ENCODE measurements at places on chromosomes 3 and 15.

DNA sequence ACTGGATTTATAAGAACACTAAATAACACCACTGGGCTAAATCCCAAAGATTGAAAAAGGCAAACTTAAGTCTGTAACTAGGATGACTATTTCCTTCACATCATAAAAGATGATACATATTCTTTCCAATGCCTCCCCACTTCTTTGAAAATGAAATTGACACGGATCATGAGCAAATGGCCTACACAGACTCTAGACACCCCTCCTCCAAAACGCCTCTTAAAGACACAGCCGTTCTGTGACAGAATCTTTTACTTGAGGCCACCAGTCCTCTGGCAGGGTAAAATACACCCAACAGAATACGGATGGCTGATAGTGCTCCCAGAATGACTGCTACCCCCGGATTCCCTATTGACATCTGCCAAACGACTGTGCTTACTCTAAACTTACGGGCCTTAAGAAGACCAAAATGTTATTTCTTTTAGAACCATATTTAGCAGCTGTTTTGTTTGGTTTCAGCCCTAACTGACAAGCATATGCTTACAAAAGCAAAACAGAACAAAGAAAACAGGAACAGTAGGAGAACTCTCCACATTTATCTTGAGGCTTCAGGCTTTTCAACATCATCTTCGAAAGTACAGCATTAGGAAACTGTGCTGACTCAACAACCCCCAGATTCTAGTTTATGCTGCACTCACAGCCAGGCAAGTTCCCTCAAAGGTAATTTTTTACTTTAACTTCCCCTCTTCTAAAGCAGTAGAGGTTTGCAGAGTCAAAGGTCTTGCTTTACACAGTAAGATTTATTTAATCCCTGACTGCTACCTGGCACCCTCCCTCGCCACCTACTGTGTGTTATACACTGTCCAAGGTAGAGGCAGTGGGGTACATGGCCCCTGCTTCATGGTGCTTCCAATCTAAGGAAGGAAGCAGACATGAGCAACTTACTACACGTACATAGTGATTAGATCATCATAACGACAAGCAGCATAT lies 84.3 kb downstream of the TNIK start:
- DNase-seq, result no peak

- no peak for DNase-seq
Observed at GRCh38 chr15:35118960-35119359, 33.9 kb upstream of the NANOGP8 start.

DNA sequence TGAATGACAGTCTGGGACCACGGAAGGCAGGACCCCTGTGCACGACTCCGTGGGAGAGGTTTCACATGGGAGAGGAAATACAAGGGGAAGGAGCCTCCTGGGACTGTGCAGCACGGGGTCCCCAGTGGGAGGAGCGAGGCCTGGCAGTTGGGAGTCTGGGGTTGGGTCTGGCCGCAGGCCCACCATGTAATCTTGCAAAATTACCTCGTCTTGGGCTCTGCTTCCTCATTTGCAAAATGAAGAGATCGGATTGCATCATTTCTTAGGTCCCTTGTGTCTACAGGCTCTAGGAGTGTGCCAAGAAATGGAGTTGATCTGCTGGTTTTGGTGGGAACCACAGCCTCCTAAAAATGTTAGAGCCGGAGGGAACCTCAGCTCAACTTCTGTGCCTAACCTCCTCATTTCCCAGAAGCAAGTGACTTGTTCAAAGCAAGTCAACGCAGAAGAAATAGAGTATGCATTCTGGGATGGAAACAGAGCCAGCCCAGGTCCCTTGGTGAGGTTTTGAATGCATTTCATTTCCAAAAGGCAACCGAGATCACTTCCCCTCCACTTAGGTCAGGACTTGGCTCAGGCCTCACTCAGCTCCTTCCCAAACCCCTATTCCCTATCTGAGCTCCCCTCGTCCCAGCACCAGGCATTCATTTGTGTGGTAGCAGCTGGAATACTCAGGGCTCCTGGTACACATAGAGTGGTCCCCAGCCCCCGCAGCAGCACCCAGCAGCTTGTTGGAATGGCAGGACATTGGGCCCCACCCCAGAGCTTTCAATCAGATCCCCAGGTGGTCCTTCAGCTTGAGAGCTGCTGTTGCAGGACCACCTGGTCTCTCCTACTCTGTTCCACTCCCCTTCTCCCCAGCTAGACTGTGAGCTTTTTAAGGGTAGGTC lies 267.7 kb downstream of the XXYLT1 start:
- DNase-seq, result no peak

DNA sequence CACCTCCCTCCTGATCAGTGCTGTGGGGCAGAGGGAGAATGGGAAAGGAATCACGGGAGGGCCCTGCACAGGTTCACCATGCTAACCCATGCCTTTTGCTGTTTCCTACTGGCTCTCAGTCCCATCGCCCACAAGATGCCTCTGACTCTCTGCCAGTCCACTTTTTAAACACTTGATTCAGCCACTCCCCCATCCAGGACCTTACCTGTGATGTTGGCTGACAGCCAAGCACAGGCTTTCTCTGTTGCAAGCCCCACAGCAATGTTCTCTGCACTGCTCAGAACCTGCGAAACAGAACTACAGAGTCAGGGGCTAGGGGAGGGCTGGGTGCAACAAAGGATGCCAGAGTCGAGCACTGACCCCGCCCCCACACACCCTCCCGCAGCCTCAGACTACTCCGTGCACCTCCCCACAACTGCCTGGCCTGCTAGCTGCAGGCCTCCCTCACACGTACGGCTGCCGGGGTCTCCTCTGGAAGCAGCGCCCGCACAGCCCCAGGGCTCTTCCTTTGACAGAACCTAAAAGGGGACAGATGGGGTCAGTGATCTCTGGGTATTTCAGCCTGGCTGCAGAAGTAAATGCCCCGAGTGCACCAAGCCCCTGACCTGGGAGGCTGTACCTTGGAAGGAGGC lies 9.1 kb downstream of the CDAN1 start:
- DNase-seq, result no peak

- DNase-seq, result no peak
Observed at GRCh38 chr15:65329288-65329983, 25.0 kb downstream of the RNU5B-1 start.

- no peak for DNase-seq
Observed at GRCh38 chr15:88756521-88756920, 46.7 kb upstream of the ACAN start.

GRCh38 chr3:185534511-185534910 lies 17.9 kb downstream of the LIPH start:
- DNase-seq, result no peak

DNA sequence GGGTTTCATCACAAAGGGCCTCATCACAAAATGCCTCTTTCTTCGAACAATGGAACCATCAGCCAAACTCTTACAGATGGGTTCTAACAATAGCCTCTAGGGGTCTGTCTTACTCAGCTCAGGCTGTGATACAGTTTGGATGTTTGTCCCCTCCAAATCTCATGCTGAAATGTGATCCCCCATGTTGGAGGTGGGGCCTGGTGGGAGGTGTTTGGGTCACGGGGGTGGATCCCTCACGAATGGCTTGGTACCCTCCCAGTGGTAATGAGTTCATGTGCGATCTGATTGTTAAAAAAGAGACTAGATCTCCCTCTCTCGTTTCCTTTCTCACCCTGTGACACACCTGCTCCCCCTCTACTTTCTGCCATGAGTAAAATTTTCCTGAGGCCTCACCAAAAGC lies 47.9 kb upstream of the LIPC start:
- peak; percentile 72 for DNase-seq

- DNase-seq, result no peak
Observed at GRCh38 chr3:110293660-110294059, 778.0 kb upstream of the NECTIN3 start.

GRCh38 chr3:36219398-36219797 lies 160.9 kb upstream of the STAC start:
- DNase-seq, result no peak

DNA sequence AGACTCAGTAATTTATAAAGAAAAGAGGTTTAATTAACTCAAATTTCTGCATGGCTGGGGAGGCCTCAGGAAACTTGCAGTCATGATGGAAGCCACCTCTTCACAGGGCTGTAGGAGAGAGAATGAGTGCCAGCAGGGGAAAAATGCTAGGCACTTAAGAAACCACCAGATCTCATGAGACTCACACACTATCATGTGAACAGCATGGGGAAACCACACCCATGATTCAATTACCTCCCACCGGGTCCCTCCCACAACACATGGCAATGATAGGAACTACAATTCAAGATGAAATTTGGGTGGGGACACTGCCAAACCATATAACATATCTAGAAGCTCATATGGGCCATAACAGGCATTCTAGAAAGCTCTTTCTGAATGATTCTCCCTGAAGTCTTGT lies 190.3 kb downstream of the WNT5A start:
- DNase-seq, result no peak

DNA sequence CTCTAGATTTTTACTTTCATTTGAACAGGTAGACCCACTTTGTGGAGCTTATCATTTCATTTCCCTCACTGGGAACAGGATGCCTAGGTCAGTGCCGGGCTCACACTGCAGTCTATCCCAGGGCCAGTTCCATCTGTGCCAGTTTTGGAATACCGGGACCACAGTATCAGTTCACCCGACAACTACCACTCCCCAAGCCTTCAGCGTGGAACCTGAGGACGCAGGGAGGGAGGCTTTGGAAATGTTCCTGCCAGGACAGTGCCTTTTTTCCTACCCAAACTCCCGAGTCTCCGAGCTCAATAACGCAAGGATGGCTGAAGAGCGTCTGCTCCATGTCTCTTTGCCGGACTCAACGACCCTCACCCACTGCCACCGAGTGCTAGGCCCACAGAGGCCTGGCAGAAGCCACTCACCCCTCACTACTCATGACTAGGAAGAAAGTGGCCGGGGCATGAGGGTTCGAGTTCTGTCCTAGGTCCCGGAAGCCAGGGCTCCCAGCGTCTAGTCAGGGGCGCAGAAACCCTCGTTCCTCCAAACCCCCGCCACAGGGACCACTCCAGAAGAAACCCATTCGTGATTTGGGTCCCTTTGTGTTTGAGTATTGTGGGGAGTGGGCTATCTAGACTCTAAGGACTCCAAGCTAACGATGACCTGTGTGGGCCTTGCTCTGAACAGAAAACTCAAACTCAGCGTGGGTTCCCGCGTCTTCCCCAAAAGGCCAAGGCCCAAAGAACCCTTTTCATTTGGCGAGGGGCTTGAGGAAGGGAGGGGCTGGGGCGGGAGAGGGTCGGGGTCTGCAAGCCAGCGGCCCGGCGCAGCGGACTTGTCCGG lies 11.4 kb downstream of the ZIC1 start:
- no peak for DNase-seq

DNA sequence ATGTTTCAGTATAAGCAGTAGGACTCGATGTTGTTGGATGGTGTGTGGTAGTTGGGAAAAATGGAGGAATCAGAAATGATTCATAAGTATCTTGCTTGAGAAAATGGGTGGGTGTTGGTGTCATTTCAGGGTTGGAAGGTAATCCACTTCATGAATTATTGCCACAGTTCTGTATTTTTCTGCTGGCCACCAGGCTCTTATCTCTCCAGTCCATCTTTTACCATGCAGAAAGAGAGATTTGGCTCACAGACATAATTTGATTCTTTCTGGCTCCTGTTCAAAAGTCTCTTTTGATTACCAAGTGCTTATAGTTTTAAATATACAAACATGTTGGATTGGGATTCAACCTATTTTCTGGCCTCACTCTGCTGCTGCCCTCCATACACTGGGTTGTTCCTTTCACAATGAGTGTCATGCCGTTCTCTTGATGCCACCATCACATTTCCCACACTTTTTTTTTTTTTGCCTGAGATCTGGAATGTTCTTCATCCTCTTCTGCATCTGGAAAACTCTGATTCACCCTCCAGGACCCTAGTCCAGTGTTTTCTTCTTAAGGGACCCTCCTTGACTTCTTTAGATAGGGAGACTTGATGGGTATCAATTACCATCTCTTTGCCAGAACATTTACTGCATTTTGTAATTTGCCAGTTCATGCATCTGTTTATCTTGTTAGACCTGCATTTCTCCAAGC lies 69.4 kb upstream of the GAP43 start:
- no peak for DNase-seq

GRCh38 chr15:62741106-62741505 lies 301.4 kb upstream of the TPM1 start:
- no peak for DNase-seq

- DNase-seq, result no peak
Observed at GRCh38 chr3:2154621-2155020, 56.0 kb downstream of the CNTN4 start.

- peak; percentile 45 for DNase-seq
Observed at GRCh38 chr3:18559331-18559842, 134.2 kb upstream of the SATB1 start.

- no peak for DNase-seq
Observed at GRCh38 chr15:71328453-71328852, 213.2 kb downstream of the THSD4 start.

- no peak for DNase-seq
Observed at GRCh38 chr3:67550541-67550940, 103.9 kb downstream of the SUCLG2 start.

- no peak for DNase-seq
Observed at GRCh38 chr3:195752546-195753331, 32.0 kb downstream of the MUC20 start.

DNA sequence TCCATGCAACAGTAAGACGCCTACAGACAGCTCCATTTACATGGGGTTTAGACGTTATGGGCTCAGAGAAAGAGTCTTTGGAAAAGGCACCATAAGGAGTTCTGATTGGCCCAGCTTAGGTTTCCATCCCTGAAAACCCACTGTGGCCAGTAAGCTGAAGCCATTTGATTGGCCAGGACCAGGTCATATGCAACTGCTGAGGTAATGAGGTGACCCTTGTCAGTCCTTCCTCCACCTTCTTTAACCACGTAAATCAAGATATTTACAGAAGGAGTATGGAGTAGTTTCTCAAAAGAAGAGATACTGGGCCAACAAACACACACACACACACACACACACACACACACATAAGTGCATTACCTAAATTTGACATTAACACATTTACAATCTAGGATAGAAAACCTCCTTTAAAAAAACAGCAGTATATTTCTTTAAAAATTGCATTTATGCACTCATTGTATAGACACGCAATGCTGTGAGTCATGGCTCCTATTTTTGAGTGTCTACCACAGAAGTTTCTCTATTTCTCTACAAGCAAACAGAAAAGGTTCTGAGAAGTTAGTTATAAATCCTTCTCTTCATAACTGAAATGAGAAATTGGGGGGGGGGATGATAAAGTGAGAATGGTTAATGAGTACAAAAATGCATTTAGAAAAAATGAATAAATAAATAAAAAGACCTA lies 16.3 kb upstream of the MB21D2 start:
- DNase-seq, result no peak

GRCh38 chr3:180416111-180416594 lies 185.8 kb upstream of the TTC14 start:
- DNase-seq, result no peak

DNA sequence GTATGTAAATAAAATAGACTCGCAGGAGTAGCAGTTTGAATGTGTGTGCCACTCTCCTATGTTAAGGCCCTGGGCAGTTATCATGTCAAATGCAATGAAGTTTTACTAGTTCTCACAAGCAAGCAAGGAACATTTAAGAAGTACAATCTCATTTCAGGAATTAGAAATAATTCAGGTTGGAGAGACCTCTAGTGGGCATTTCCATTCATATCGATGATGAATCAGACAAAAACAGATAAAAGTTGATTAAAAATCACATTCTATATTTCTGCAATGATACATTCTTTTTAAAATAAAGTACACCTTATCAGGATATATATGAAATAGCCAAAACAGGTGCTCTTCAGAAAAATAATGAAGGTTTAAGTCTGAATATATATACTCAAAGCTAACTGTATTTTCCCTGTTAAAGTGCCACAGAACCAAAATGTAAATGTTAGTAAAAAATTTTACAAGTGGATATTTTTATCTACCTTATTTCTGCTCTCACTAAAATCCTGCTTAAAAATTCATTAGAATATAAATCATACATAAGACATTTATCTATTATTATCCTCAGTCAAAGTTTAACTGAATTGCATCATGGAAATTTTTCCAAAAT lies 492.4 kb upstream of the FRG2C start:
- no peak for DNase-seq

All from activated CD4-positive, alpha-beta T cell treated with anti-CD3 and anti-CD28 coated beads for 48 hours (primary cell).